ENCODE measurements at places on chromosomes 4 and X.

- no peak for DNase-seq
Observed at GRCh38 chrX:118507766-118508165, 12.2 kb downstream of the DOCK11 start.

DNA sequence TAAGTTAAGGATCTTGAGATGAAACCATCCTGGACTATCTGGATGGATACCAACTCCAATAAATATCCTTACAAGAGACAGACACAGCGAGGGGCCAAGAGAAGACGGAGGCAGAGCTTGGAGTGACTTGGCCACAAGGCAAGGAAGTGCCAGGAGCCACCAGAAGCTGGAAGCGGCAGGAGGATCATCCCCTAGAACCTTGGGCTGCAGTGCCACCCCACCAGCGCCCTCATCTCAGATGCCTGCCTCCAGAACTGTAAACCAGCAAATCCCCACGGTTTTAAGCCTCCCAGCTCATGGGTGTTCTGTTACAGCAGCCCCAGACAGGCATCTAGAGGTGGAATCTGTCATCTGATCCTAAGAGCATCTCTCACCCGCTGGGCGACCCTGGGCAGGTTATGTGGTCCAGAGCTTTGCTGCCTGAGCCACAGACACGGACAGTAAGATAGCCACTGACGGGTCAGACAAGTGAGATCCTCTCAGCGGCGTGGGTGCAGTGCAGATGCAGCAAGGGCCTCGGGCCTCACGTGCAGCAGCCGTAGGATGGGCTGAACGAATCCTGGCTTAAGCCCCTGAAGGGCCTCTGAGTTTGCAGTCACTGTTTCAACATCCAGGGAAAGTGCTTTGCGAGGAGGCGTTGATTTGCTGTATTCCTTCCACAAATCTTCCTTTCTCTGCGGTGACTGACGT lies 25.1 kb upstream of the MXD4 start:
- no peak for DNase-seq

GRCh38 chrX:136731207-136731782 lies 49.4 kb downstream of the ARHGEF6 start:
- DNase-seq, result no peak

DNA sequence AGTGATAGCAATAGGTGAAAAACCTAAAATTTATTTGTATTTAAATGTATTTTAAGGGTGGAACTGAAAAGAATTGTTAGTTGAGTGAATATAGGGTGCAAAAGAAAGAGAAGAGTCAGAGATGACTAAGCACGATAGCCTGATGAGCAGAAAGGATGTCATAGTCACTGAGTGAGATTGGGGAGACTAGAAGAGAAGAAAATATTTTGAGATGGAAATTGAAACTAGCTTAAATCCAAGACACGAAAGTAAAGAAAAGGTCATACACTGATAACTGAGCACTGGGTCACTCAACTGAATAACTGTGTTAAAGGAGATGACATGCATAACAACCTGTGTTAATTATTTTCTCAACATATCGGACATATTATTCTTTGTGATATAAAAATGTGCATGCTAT lies 55.5 kb downstream of the SPANXN4 start:
- DNase-seq, result no peak

DNA sequence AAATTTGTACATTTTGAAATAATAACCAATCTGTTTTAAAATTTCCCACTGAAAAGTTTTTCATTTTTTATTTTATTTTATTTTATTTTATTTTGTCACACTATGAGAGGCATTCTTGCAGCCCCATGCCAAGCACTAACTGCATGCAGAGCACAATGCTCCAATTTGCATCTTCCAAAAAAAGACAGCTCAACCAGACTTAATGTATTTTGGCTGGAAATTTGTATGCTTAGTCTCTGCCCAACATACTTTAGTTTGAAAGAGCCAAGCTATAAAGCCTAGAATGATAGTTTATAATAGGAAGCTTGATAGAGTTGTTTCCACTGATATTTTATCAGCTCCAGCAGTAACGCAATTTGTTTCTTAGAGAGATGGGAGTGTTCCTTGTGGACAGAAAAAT lies 235.5 kb downstream of the GALNTL6 start:
- no peak for DNase-seq

GRCh38 chr4:4606321-4606720 lies 64.5 kb upstream of the STX18 start:
- no peak for DNase-seq

- DNase-seq, result no peak
Observed at GRCh38 chr4:148730082-148730640, 287.9 kb upstream of the NR3C2 start.

DNA sequence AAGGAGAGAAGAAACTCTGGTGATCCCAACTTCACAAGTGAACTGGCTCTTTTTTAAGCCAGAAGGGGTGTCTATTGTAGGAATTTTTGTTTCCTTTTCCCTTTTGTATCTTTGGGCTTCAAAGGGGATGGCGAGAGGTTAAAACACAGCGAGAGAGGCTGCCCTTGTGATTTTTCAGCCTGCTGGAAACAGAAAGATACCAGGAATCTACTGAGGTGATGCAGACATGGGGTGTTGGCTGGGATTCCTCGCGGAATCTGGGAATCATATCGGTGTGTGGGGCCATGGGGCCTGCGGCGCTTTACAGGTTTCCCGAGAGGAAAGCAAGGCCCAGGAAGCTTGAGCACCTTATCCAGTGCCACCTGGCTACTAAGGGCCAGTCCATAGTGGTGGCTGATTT lies 99.4 kb upstream of the STX18 start:
- no peak for DNase-seq

DNA sequence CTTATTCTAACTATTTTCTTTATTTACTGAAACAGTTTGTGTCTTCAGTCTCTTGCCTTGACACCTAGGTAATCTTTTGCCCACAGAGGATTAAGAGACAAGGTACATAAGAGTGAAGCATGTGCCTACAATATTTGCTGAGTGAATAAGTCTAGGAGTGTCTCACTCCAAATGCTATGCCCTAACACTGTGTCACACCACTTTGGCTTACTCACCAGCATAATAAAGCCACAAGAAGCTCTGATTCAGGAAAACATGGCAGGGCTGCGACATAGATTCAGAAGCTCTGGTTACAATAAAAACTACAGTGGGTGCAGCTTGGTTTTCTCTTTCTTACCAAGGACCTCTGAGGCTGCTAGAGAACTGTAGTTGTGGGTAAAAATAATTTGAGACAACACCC lies 127.1 kb downstream of the RBM46 start:
- no peak for DNase-seq

DNA sequence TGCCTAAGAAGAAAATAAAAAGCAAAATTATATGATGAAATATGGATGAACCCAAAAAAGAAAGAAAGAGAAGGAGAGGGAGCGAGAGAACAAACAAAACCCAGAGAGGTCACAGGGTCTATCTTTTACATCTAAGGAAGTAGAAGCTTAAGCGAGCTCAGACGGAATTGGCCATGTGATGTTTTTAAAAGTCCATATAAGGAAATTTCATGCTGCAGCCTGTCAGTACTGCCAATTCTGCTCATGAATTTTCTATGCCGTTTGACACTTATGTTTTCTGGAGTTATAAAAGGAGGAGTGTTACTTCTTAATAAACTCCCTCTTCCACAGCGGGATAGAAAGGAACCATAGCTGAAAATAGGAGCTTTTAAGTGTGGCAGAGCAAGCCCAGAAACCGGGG lies 32.9 kb upstream of the DCX start:
- DNase-seq, result no peak

GRCh38 chrX:154779261-154779660 lies 16.6 kb downstream of the DKC1 start:
- DNase-seq, result no peak

DNA sequence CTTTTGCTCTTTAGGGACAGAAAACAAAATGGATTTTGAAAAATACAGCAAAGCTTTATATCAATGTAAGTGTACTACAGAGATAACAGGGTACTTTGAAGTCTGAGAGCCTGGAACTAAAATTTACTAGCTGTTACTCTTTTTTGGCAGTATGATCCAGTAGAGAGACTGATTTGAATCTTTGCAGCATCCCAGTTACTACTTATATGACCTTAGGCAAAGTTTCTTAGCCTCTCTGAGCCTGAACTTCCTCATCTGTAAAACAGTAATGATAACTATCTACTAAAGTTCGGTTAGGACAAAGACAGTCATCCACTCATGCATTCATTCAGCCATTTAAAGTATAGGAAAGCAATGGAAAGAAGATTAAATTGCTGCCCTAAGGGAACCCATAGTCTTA lies 10.1 kb downstream of the BRWD3 start:
- no peak for DNase-seq

DNA sequence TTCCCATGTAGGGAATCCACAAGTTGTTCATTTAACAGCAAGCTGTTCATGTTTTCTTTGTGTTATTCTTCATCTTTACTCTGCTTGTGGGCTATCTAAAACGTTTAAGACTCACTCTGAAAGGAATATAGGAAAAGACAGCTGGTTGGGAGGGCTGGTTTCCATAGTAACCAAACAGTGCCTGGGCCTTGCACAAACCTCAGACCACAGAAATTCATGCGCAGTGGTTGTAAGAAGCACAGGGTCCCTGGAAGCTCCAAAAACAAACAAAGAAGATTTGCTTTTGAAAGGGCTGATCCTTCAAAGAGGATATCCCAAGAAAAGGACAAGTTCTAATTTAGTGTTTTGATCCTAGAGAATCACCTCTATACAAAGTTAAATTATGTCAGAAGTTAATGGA lies 7.8 kb downstream of the SERTM2 start:
- DNase-seq, result no peak

- DNase-seq, result no peak
Observed at GRCh38 chrX:51606446-51606845, 12.3 kb downstream of the CENPVL3 start.

- no peak for DNase-seq
Observed at GRCh38 chrX:50705042-50705441, 109.0 kb downstream of the SHROOM4 start.

DNA sequence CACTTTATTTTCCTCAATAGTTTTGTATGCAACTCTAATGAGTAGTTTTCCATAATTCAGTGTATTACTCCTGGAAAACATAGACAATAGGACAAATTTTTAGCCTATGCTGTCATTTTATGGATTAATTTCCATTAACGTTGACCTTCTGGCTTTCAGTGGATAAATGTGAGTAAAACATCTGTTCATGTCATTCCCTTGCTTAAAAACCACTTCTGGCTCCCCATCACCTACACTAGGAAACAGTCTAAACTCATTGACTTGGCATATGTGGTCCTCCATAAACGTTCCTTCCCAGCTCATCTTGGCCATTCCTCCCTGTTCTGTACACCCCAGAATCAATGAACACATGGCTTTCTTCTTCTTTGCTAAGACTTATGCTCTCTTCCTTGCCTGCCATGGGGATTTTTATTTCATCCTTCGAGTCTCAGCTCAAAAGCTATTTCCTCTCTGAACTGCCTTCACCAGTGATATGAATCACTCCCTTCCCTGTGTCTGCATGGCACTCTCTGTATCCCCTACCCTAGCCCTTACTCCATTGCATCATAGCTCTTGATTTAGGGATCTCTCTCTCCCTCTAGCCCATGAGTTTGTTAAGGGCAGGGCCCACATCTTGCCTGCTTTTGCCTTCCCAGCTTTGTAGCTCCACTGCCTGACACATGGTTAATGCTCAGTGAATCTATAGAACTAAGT lies 34.8 kb downstream of the DOCK11 start:
- DNase-seq, result no peak

- no peak for DNase-seq
Observed at GRCh38 chr4:140595065-140595464, 26.3 kb upstream of the UCP1 start.

GRCh38 chrX:25523574-25524540 lies 508.1 kb upstream of the ARX start:
- DNase-seq, result no peak

GRCh38 chr4:145044341-145044740 lies 53.7 kb downstream of the ANAPC10 start:
- no peak for DNase-seq

GRCh38 chrX:24493740-24494581 lies 28.9 kb downstream of the PDK3 start:
- no peak for DNase-seq

DNA sequence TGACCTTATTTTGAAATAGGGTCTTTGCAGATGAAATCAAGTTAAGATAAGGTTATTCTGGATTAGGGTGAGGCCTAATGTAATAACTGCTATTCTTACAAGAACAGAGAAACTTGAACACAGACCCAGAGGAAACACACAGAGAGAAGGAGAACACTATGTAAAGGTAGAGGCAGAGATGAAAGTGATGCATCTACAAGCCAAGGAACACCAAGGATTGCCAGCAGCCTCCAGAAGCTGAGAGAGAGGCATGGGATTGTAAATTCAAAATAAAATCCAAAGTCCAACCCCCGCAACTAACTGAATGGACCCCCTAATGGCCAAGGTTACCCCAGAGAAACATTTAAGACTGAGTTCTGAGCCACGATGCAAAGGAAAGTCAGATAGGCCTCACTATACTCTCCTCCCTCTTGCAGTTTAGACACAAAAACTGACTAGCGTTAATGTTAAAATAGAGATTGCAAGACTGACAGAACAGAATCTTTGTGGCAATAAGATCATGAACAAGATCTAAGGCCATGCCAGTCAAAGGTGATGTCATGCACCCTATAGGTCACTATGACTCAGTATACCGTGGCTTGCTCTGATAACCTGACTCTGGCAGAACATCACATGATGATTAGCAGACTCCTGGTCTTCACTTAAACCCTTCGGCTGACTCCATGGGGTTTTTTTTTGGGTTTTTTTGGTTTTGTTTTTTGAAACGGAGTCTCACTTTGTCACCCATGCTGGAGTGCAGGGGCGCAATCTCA lies 42.9 kb downstream of the DDX60L start:
- DNase-seq, result no peak

- no peak for DNase-seq
Observed at GRCh38 chr4:48139691-48140090, 5.6 kb upstream of the TXK start.

DNA sequence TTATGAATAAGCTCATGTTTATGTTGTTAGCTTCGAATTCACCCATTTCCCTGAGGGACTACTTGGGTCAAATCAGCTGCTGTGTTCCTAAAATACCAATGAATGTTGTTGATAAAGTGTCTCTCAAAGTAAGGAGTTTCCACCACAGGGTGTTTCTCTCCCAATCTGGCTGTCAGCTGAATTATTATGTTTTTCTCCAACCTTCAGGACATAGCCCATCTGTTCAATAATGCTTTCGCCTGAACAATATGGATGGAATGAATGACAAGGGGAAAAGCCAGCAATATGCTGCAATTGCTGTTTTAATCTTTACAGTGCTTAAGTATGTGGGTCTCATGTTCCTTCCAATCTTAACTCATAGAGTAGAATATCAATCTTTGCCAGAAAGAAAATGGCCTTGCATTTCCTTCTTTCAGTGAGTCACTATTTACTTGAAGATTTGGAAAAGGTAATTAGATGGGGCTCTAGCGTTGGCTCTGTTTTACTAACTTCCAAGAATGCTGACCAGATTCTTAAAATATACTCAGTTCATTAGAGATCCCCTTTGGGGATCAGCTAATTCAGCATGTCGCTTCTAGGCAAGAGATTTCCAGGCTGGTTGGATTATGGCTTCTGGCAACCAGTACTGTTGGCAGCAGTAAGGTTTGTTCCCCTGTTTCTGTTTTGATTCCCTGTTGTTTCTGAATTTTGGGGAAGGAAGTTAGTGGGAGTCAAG lies 410.5 kb downstream of the PPP3CA start:
- DNase-seq, result no peak

GRCh38 chr4:86640469-86640868 lies 46.4 kb downstream of the PTPN13 start:
- DNase-seq, result no peak

All from cortex of kidney (tissue), 1 donor.